ENCODE measurements at places on chromosomes 1 and 21.

GRCh38 chr21:45406801-45407628 is 2.0 kb downstream of the COL18A1 start:
- DNase-seq = no peak

DNA sequence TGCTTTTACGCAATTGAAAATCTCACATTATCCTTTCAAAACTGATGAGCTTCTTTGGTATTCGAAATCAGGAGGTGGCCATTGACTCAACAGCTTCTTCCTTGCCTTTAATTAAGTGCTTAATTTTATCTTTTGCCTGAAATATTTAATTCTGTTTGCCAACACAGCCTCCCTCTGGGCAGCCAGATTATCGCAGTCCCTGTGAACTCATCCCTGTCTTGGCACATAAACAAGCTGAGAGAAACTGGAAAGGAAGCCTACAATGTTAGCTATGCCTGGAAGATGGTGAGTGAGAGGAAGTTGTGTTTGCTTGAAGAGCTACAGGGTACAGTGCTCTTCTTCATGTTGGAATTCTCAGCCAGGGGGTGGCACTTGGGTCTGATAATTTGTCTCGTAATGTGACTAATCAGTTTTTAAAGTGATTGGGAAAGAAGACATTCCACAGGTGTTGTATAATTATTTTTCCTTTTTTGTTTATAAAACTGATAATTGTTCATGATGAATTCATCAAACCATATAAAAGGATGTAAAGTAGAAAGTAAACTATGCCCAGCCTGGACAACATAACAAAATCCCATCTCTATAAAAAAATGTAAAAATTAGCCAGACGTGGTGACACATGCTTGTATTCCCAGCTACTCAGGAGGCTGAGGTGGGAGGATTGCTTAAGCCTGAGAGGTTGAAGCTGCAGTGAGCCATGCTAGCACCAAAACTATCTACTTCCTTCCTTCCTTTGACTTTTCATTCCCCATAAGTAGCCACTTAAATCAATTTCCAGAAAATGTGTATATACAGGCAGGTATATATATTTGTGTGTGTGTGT is 90.1 kb upstream of the RAVER2 start:
- DNase-seq = no peak

GRCh38 chr1:90730243-90731022 is 13.3 kb upstream of the BARHL2 start:
- no peak for DNase-seq

- peak; percentile 63 for DNase-seq
These were observed 28.8 kb downstream of the MEF2D start for GRCh38 chr1:156471496-156472490.

- no peak for DNase-seq
These were observed 123.2 kb downstream of the NR5A2 start for GRCh38 chr1:200150721-200151120.

- peak; percentile 70 for DNase-seq
These were observed 65.9 kb downstream of the NDUFS5 start for GRCh38 chr1:39091845-39092645.

- no peak for DNase-seq
These were observed 8.3 kb downstream of the DNAI4 start for GRCh38 chr1:66916320-66916719.

- DNase-seq = no peak
These were observed 57.2 kb downstream of the ADARB1 start for GRCh38 chr21:45131537-45131999.

- DNase-seq = no peak
These were observed 35.0 kb downstream of the ENAH start for GRCh38 chr1:225617956-225618355.

- no peak for DNase-seq
These were observed 53.4 kb downstream of the MAN1C1 start for GRCh38 chr1:25669781-25670567.

DNA sequence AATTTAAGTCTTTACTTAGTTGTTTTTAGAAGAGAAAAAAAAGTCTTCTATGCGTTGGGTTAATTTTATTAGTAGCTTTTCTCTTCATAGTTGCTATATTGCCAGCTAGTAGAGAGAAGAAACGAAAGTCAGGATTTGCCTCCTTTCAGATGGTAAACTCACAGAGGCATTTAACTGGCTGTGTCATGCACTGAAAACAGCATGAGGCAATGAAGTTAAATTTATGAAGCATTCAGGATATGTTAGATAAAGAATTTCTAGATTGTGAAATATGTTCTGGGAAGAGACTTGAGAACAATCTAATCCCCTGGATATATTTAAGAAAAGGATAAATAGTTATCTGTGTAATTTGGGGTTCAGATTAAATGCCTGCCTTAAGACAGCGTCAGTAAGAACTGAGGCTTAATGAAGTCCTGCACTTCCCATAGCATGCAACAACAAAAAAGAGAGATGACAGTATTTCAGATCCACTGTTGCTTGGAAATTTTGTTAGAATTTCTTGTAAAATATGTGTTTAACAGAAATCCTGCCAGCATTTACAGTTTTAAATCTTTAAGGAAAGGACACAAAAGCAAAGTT is 1.7 kb downstream of the ANGPTL1 start:
- no peak for DNase-seq

- DNase-seq = no peak
These were observed 473.5 kb upstream of the ADGRL2 start for GRCh38 chr1:81327103-81327710.

- DNase-seq = no peak
These were observed 156.3 kb downstream of the VPS13D start for GRCh38 chr1:12386130-12386529.

DNA sequence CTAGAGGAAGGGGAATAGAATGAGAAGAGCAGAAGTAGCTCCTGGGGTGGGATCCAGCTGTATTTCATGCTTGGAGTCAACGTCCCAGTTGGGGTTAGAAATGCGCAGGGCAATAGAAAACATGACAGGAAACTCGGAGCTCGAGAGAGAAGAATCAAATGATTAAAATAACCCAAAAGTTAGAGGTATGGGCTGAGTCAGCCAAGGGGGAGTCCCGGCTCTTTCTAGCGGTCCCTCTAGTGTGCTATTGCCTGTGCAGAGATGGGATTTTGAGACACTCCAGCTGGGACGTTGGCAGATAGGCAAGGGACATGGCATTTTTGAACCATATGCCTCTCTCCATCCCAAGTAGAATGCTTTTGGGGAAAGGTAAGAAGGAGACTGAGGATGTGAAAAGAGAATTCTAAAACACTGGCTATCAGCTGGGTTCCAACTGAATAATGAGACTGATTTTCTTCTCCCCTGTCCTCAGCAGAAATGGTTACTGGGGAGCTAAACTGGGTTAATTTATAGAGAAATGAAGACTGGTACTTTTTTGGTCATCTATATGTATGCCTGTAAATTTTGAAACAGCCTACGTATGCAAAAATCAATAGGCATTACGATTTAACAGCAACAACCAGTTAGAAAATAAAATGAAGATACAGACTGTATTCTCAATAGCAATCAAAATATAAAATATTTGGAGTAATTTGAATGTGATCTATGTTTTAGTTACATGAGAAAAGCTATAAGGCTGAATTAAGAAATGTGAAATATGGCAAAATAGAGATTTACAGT is 7.0 kb upstream of the VPS26C start:
- no peak for DNase-seq

DNA sequence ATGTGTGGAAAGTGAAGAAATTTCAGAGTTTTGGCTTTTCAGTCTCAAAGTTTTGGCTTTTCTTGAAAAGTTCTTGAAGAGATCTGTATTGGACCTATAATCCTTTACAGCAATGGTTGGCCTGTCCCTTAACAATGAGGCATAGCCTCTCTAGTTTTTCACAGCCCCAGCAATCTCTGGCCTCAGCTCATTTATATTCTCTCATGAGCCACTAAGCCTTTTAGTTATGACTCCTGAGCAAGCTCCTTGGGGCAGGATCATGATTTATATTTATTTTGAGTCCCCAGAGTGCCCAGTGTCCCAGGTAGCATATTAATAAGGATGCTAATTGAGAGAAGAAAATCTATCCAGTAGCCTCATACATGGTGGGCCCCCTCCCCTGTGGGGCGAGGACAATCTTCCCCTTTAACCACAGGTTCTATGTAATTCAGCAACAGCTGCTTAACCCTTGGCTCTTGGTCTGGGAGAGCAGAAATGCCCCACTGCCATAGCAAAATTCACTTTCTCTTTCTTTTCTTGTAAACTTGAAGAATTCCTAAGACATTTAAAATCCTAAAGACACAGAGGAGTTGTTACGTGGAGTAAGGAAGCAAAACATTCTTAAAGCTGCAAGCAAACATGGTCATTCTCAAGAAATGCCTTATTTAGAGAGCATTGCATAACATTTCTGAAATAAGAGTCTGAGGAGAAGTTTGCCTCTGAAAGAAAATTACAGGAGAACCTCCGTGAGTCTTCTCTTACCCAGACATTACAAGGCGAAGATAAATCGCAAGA is 6.3 kb downstream of the NGF start:
- no peak for DNase-seq

DNA sequence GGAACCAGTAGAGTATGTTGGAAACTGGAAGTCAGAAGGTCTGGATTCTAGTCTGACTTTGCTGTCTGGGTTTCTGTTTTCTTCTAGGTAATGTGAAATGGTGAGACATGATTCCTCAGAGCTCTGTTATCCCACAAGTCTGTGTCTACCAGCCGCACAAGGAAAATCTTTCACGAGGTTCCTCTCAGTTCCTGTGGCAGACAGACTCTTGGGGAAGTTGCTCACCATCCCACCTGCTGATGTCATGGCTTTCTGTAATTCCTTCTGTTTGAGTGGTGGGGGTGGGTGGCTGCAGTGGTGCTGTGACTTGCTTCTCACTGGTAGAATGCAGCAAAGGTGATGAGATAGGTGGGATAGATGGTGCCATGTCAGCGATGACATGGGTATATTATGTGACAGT is 17.1 kb upstream of the SCMH1 start:
- DNase-seq = no peak

GRCh38 chr1:58618303-58618702 is 41.3 kb upstream of the TACSTD2 start:
- DNase-seq = no peak

- DNase-seq = no peak
These were observed 24.9 kb upstream of the KIRREL1 start for GRCh38 chr1:157968508-157968907.

GRCh38 chr1:174988539-174988938 is 11.2 kb upstream of the CACYBP start:
- DNase-seq = no peak

GRCh38 chr1:219883400-219884332 is 44.7 kb downstream of the SLC30A10 start:
- no peak for DNase-seq

DNA sequence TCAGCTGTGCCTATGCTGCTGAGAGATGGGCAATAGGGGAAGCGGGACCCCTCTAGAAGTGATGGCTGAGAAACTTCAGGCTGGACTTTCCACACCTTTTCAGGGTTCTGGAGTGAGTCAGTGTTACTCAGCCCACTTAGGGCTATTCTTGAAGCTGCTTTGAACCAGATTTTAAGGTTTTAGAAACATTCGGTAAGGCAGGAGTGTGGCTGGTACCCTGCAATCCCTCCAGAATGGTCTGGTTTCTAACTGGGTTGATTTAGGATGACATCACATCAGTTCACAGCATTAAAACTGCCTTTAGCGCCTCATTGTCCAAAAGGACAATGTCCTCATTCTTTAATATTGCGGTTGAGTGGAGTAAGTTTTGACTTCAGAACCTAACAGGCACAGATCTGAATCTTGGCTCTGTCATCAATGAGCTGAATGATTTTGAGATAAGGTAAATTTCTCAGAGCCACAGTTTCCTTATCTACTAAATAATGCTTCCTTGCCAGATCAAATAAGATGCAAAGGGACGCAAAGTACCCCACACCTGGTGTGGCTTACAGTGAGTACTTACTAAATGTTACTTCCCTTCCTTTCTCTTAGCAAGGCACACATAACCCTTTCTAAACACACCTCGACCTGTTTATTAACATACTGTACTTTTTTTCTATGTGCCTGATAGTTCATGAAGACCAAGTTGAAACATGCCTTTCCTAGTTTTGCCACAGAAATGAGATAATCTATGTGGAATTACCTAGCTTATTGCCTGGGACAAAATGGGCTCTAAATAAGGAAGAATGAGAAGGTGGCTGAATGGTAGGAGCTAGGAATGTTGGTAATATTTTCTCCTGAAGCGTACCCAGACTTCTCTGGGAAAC is 209.8 kb downstream of the ROR1 start:
- DNase-seq = no peak

GRCh38 chr1:90558754-90559378 is 158.2 kb downstream of the BARHL2 start:
- DNase-seq = no peak
